ENCODE measurements at places on chromosomes 5 and 9.
A peak's percentile ranks its signal among the peaks of the same experiment; 100 is the strongest.

GRCh38 chr5:102590467-102590866, 91.7 kb upstream of the SLCO6A1 start:
- H3K4me1 ChIP-seq: no peaks in the 10 kb centered on the region
- H3K27ac ChIP-seq: no peak overlapping the region
- no peak overlapping the region for H3K4me3 ChIP-seq

DNA sequence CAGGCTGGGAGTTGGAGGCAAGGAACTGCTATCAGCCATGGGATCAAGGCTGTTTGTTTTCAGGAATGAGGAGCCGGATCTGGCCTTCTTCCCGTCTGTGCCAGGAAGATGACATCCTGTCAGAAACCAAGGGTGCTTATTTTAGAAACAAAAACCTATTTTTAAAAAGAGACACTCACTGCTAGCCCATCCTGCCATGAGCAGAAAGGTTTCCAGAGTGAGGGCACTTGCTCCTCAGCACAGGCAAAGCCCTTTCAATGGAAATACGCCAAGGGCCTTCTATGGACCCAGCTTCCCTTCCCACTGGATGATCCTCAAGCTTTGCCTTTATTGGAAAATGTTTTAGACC, 132.6 kb upstream of the FSTL4 start:
- DNase-seq: peak; percentile 11
- H3K27me3 ChIP-seq: peaks cover 39% of the 10 kb centered on the region
- H3K4me3 ChIP-seq: no peak overlapping the region
- no peak overlapping the region for H3K27ac ChIP-seq

GRCh38 chr5:117473165-117473564, 898.5 kb upstream of the SEMA6A start:
- H3K4me3 ChIP-seq: no peak overlapping the region
- H3K27me3 ChIP-seq: no peaks in the 10 kb centered on the region
- H3K27ac ChIP-seq: no peak overlapping the region
- H3K4me1 ChIP-seq: peaks cover 9% of the 10 kb centered on the region
- H3K36me3 ChIP-seq: no peaks in the 10 kb centered on the region

DNA sequence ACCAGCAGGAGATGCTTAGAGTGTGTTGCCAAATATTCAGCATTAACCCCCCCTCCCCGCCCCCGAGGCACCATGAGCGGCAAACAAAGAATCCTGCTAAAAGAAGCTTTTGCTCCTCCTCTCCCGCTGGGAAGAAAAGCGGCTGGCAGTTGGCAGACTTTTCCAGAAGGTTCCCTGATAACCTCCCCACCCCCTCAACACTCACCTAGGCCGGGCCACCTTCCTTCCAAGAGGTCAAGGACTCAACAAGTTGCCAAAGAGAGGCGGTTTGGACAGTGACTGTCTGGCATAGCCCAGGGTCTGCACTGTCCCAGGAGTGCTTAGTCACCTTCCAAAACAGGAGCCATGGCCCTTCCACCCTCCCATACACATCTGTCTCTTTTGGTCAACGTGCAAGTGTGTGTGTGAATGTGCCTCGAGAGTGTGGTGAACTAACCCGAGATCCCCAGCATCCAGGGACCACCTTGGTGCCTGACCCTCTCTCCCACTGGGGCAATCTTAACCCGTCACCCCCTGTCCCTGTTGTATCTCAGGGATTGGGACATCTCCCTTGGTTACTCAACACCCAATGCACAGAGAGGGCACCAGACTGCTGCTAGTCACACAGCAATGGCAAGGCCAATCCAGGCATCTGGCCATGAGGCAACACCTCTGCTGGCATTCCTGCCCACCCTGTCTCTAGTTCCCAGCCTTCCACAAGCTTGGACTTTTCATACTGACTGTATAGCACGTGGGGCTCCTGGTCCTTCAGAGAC, 18.9 kb downstream of the CAMK2A start:
- no peak overlapping the region for H3K4me3 ChIP-seq
- H3K36me3 ChIP-seq: no peaks in the 10 kb centered on the region
- H3K27ac ChIP-seq: no peak overlapping the region
- H3K4me1 ChIP-seq: peaks cover 1% of the 10 kb centered on the region
- no peak for DNase-seq

DNA sequence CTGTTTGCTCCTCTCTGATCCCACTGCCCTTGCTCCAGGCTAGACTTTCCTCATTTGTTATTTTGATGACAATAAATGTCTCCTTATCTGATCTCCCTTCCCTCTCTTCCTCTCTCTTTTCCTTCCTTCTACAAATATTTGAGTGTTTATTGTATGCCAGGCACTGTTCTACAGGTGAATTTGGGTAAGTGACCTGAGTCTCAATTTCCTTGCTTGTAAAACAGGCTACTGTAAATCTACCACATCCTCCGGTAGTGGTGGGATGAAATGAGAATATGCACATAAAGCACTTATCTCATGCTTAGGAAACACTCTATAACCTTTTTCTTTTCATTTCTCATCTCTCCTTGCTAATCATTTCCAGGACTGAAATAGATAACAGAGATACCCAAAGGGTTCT, 86.4 kb downstream of the HMHB1 start:
- H3K4me3 ChIP-seq: no peak overlapping the region
- no peak for DNase-seq
- peaks cover 10% of the 10 kb centered on the region for H3K27me3 ChIP-seq
- H3K27ac ChIP-seq: peak overlapping the region; percentile 91
- H3K4me1 ChIP-seq: peaks cover 33% of the 10 kb centered on the region
- no peaks in the 10 kb centered on the region for H3K36me3 ChIP-seq

GRCh38 chr9:132498531-132499210, 83.7 kb upstream of the BARHL1 start:
- H3K27ac ChIP-seq: no peak overlapping the region
- H3K36me3 ChIP-seq: no peaks in the 10 kb centered on the region
- no peak overlapping the region for H3K4me3 ChIP-seq

Data from mesothelial cell of epicardium (in vitro differentiated cells).